ENCODE measurements at places on chromosomes 4 and X. TPM values are rescaled to one million over a fixed set of nuclear protein-coding genes. Genes with fewer than 3 reads are reported as not detected.

- no peak for DNase-seq
Observed at GRCh38 chrX:123513585-123514278, 219.1 kb downstream of the THOC2 start.

DNA sequence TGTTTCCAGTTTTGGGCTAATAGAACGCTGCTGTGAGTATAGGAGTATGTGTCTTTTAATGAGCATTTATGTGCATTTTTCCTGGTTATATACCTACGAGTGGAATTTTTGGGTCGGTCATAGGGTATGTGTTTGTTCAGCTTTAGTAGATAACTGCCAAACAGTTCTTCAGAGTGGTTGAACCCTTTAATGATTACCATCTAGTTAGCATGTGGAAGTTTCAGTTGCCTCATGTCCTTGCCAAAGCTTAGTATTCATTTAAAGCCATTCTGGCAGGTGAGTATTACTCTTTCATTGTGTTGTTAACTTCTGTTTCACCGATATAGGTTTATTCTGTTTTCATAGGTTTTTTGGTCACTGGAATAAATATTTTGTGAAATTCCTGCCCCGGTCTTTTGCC is 229.1 kb downstream of the ARHGAP10 start:
- no peak for DNase-seq

DNA sequence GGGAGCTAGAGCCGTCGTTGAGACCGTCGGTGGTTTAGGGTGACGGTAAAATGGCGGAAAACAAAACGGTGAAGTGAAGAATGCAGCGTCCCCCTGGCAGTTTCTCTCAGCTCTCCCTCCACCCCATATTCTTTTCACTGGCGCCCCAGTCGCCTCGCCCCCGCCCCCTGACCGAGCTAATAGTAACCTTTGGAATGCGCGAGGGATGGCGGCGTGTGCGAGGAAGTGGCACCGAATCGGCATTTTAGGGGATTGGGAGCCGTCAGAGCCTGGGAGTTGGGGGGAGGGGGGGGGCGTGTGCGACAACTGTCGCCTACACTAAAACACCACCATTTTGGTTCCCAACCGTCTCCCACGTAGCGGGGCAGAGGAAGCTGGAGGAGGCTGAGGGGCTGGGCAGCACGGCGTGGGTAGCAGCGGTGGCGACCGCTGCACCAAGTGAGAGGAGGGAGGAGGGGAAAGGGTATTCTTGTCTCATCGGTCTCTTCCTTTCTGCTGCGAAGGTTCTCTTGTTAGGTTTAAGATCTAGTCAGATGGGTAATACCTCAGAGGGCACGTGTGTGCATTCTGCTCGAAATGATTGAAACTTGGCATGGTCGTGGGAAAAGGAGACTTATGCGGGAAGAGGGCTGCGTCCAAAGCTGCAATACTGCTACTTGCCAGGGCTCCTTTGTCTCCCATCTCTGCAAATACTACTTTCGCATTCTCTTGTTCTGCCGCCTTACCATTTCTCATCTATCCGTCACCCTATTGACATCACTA is 840 bp downstream of the ZNF711 start:
- no peak for DNase-seq

DNA sequence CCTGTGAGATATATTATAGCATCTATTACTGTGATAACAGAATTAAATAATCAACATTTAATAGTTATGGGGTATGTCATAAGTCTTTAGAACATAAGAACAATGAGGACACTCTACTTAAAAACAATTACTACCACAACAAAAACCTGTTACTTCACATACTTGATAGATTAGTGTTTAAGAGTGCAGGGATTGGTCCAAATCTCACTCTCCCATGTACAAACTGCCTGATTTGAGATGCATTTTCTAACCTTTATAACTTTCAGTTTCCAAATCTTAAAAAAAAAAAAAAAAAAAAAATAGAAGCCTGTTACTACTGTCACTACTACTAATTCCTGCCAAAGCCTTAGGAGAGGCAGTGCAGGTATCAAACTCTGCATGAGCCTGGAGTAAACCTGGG is 5.6 kb downstream of the PCDH18 start:
- DNase-seq: no peak

DNA sequence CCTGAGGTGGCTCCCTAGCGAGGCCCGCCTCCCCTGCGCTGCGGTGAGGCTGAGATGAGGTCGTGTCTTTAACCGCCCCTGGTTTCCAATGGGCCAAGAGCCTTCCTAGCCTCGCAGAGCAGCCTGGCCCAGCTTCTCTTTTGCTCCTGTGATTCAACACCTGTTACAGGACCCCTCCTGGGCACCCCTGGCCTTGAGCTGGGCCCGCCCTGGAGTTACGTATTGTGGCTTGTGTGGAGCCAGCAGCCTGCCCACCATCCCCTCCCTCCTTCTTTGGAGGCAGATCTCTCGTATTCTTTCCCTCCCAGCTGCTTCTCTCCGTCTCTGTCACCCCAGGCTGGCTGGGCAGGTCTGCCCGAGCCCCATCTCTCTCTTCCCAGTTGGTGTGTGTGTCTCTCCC is 19.3 kb upstream of the UBA1 start:
- no peak for DNase-seq

DNA sequence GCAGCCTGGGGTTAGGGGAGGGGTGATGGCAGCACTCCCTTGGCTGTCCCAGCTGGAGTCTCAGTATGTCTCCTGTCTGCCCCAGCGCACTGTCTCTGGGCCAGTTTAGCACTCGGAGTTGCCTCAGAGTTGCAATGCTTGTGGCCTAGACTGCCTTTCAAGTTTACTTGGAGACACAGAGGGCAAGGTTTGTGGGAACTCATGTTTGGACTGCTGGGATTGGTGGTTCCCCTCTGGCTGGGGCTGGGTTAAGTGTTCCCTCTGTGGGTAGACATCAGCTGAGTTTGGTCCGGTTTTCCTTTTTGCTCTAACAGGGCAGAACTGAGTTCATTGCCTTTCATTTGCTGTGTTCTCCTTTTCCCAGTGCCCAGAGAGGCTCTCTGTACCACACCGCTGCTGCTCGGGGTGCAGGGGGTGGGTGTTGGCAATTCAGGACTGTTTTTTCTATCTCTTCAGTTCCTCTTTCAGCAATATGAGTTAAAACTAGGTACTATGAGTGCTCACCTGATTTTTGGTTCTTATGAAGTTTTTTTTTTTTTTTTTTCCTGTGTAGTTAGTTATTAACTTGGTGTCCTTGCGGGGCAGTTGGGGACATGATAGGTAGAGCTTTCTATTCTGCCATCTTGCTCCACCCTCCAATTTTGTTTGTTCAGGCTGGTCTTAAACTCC is 17.2 kb downstream of the RAB33B start:
- DNase-seq: no peak

DNA sequence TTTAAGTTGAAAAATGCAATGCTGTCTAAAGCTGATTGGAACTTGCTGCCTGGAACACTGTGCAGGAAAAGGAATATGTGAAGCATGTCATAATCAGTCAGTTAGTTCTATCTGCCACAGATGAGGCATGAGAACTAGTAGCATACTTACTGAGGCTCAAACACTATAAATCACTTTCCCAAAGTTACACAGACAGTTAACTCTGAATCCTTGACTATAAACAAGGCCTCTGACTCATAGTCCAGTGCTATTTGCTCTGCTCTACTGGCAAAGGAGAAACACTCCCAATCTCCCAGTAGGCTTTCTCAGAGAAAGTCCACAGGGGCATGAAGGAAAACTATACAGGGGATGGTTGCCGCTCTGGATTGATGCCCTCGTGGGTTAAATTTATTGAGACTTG is 2078.4 kb upstream of the TENM3 start:
- DNase-seq: no peak

GRCh38 chr4:150098214-150098613 is 20.0 kb downstream of the DCLK2 start:
- no peak for DNase-seq

DNA sequence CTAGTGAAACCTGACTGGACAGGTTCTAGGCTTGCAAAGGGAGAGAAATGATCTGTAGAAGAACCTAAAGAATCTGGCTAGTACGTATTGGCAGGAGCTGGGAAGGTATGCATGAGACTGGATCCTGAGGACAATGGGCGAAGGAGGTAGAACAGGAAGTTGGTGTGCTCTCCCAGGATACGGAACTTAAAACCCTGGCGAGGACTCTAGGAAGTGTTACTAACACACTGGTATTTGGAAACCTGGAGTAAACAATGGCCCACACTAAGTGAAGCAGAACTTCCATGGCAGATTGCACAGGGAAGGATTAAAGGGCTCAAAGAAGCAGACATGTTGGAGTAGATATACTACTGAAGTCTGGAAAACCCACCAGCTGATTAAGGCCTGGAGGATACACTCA is 9.1 kb downstream of the SYN1 start:
- DNase-seq: no peak

DNA sequence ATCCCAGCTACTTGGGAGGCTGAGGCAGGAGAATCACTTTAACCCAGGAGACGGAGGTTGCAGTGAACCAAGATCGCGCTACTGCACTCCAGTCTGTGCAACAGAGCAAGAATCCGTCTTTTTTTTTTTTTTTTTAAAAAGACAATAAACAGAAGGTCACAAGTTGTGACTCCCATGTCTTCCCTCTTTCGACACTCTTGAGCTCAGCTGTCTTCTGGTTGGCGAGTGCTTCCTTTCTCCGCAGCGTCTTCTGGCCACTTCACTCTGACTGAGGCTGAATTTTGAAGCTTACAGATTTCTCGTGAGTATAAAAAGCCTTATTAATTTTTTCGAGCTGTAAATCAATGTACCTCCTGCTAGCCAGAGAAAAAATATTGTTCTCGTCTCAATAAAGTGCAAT is 124.9 kb downstream of the STOX2 start:
- no peak for DNase-seq

The IRS4 gene
- not detected for polyA plus RNA-seq

The MEPE gene
- polyA plus RNA-seq: not detected

The CRLF2 gene
- not detected for polyA plus RNA-seq

The UGT8 gene
- polyA plus RNA-seq: 0.02 TPM

The FGF16 gene
- polyA plus RNA-seq: not detected

The PCDH18 gene
- 122 TPM for polyA plus RNA-seq
